Muscle of arm (tissue), 14 donors: ENCODE measurements at places on chromosomes 12 and 14.

GRCh38 chr14:95756751-95757150, 42.8 kb upstream of the TCL1A start:
- no peak for DNase-seq

- no peak for DNase-seq
These were observed 46.8 kb downstream of the ACACB start for GRCh38 chr12:109163167-109163566.

GRCh38 chr14:33352821-33353220, 414.1 kb downstream of the NPAS3 start:
- DNase-seq = no peak

DNA sequence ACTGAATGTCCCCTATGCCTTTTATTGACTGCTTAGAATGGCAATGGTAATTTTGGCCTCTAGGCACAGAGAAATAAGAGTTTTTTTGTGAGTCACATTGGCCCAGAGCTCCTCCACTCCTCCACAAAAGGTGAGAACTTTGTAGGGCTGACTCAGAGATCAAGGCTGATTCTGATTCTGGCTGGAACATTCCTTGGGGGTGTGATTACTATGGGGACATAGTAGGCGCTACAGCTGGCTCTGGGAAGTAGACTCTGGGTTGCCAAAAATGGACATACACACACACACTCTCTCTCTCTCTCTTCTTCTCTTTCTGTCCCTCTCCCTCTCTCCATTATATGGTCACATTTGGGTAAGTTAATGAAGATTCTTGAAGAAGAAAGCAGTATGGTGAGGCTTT, 174.6 kb upstream of the DDHD1 start:
- DNase-seq = no peak

- no peak for DNase-seq
These were observed 69.0 kb downstream of the CPSF2 start for GRCh38 chr14:92190768-92191167.

- no peak for DNase-seq
These were observed 2.8 kb downstream of the RXYLT1 start for GRCh38 chr12:63782466-63782865.

DNA sequence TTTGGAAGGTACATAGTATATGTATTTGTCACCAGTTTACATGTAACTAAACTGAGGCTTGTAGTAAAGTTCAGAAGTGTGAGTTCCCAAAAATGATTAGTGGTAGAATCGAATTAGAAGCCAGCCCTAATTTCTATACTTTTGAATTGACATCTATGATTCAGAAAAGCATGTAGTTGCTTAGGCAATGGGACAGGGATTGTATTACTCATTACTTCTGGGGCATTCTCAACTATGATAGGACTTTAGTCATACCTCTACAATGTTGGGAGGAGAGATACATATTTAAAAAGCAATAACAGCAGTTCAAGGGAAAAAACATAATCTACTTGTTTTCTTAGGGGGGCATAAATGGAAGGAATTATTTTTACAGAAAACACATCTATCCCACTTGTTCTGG, 277.9 kb upstream of the E2F7 start:
- no peak for DNase-seq

- DNase-seq = no peak
These were observed 189.6 kb downstream of the DUSP6 start for GRCh38 chr12:89162589-89163261.

- peak; percentile 62 for DNase-seq
These were observed 108.1 kb upstream of the G2E3 start for GRCh38 chr14:30450631-30451545.

- no peak for DNase-seq
These were observed 140.1 kb upstream of the HIF1A start for GRCh38 chr14:61555056-61555838.

- no peak for DNase-seq
These were observed 28.2 kb upstream of the TMEM179 start for GRCh38 chr14:104632781-104633180.

- no peak for DNase-seq
These were observed 557.7 kb downstream of the TRHDE start for GRCh38 chr12:72829838-72830237.

DNA sequence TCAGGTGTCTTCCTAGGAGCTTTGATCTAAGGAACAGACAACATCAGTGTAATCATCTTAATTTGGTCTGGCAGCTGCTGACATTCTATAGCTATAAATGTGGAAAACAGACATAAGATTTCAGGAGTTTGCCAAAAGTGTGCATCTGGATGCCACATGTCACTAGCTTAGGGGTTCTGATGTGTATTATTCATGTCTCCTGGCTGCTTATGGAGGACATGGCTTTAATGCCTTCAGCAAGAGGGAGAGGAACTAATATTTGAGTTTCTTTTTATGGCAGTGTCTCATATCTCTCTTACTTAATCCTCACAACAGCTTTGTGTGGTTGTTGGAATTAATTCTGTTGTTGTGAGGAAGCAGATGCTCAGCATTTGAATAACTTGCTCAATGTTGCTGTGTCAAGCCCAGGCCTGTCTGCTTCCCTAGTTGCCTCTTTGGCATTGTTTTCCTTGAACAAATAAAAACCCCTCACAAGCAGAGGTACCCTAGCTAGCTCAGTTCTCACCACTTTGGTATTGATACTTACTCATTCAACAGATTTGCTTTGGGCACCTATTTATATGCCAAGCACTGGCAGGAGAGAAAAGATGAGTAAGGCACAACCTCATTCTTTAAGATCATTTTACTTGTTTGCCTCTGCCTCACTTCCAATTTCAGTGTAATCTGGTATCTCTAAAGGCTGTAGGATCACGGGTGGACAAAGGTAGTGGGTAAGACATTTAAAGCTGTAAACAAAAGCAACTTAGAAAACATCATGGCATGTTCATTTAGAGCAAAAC, 39.8 kb upstream of the EID3 start:
- DNase-seq = peak; percentile 12

GRCh38 chr12:24172031-24172772, 222.7 kb upstream of the SOX5 start:
- no peak for DNase-seq

DNA sequence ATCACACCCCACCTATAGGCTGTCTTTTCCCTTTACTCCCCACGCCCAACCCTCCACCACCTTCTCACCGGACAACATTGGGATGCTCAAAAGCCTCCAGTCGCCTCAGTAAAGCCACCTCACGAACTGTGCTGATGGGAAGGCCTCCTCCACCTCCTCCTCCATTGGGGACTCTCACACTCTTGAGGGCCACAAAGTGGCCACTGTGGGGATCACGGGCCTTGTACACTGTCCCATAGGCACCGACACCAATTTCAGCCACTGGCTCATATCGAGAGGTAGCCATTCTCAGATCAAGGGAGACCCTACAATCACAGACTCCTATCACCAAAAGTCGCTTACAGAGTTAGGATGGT, 700 bp downstream of the CDK4 start:
- no peak for DNase-seq

DNA sequence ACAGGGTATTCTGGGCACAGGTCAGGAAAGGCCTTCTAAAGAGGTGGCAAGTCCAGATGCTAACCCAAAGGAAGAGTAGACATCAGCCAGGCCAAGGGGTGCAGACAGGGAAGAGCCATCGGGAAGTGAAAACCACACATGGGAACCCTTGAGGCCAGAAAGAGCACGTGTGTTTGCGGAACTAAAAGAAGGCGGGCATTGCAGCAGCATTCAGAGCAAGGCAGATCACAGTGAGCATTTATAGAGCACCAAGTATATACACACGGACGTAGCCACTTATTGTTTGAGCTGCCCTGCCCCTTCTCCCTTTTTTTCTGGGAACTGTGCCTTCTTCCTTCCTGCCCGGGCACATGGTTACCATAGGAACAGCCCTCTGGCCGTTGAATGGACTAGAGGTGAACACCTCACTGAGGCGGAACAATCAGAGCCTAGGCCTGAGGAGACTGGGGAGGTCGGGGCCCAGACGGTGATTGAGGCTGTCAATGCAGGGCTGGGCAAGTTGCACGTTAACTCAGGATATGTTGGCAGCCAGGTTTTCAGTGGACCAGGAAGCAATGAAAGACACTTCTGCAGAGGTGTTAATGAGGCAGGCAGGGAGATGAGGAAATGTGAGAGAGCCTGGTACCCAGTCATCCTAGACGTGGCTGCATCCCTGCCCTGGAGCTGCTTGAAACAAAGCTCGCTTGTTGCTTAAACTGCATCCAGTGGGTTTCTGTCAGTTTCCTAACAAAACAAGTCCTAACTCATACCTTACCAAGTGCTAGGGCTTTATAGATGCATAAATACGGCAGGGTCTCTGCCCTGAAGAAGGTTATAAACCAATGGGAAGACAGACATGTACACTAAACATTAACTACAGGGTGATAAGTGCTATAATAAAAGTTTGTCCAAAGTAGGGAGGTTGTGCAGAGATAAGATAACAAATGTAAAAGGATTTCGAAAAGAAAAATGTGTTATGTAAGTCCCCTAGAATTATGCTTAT, 34.2 kb downstream of the MOAP1 start:
- no peak for DNase-seq

GRCh38 chr14:61103541-61104339, 122.7 kb downstream of the SLC38A6 start:
- DNase-seq = no peak

DNA sequence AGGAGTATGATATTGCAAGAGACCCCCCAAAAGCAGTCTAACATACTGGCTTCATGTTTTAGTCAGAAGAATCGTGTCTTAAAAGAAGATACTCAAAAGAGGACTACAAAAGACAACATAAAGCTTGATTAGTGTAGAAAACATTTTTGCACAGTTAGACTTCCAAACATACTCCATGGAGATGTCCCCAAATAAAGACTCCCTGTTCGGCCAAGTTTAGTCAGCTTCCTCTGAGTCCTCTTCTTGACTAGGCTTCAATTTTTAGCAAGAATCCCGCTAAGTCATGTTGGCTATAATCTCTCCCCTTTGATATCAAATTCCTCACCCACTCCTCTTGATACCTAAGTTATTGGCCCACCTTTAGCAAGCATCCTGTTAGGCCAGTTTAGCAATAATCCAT, 298.0 kb downstream of the RMST start:
- peak; percentile 33 for DNase-seq

- peak; percentile 80 for DNase-seq
These were observed 1007.4 kb upstream of the NOVA1 start for GRCh38 chr14:27605282-27605681.

- no peak for DNase-seq
These were observed 79.5 kb downstream of the PTPRB start for GRCh38 chr12:70557583-70558191.

DNA sequence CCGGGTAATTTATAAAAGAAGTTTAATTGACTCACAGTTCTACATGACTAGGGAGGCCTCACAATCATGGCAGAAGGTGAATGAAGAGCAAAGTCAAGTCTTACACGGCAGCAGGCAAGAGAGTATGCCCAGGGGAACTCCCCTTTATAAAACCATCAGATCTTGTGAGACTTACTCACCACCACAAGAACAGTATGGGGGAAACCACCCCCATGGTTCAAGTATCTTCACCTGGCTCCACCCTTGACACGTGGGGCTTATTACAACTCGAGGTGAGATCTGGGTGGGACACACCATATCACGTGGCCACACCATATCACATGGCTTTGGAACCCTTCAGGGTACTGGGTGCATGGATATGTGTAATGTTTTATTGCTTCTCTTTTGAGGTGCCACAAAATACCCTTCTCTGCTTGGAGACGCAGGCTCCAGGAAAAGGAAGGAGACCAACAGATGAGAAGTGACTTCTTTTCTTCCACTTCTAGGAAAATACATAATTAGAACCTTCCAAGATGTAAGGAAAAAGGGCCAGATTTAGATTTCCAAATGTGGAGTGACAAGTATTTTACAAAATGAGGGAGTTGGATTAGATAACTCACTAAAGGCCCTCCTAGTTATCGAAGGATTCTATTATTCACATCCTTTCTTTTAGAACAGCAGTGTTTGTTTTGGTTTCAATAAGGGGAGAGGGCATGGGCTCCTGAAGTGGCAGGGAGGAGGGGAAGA, 33.1 kb upstream of the ETFBKMT start:
- no peak for DNase-seq

DNA sequence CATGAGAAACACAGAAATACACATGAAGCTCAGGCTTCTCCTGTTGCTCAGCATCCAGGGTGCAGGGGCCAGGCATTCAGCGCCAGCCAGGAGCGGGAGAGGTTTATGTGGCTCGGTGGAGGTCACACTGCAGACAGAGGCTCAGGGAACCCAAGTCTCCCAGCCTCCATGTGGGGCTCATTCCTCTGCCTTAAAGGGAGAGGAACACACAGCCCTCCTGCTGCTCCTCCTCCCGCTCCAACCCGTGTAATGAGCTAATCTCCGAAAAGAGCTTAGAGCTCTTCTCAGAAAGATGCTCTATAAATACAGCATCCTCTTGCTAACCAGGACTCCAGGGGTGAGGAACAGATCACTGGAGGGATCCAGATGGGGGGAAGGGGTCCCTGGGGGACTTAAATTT, 28.2 kb downstream of the FGF6 start:
- no peak for DNase-seq

- DNase-seq = no peak
These were observed 150.2 kb downstream of the DYRK2 start for GRCh38 chr12:67798768-67799167.

- DNase-seq = no peak
These were observed 8.6 kb upstream of the G2E3 start for GRCh38 chr14:30550335-30550734.

DNA sequence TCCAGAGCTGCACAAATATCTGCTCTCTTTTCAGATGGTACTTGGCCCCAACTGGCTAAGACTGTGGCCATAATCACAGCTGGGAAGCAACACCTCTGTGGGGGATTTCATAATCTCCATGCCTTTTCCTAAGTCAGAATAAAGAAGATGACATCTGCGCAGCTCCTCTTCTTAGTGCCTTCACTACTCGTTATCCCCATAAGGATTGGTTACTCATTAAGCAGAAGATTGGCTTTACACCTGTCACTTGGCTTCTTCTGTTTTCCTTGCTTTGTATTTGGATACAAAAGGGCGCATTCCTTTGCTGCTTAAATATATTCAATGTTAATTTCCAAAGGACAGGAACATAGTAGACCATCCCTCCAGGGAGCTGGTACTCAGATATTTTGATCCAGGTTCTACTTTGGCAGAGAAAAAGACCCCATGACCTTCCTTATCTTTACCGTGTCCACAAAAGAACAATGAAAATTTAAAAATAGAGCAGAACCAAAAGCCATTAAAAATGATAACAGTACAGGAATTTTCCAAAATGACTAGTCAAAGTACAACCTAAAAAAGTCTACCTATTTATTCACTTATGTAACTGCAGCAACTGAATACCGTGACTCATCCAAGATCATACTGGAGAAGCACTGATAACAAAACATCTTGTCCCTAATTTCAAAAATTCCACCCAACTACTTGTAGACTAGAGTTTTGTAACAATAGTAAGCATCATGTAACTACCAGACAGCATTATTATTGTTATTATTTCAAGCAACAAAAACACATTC, 352.3 kb upstream of the TMPO start:
- no peak for DNase-seq

GRCh38 chr12:79673354-79673753, 17.4 kb downstream of the PAWR start:
- no peak for DNase-seq

GRCh38 chr12:50162230-50162629, 4.9 kb downstream of the CERS5 start:
- no peak for DNase-seq

GRCh38 chr14:95196826-95197545, 39.7 kb upstream of the DICER1 start:
- no peak for DNase-seq
